ENCODE measurements at places on chromosomes 1 and 21.
A peak's percentile ranks its signal among the peaks of the same experiment; 100 is the strongest.

- DNase-seq: no peak
These were observed 78.6 kb downstream of the POFUT2 start for GRCh38 chr21:45209046-45209445.

DNA sequence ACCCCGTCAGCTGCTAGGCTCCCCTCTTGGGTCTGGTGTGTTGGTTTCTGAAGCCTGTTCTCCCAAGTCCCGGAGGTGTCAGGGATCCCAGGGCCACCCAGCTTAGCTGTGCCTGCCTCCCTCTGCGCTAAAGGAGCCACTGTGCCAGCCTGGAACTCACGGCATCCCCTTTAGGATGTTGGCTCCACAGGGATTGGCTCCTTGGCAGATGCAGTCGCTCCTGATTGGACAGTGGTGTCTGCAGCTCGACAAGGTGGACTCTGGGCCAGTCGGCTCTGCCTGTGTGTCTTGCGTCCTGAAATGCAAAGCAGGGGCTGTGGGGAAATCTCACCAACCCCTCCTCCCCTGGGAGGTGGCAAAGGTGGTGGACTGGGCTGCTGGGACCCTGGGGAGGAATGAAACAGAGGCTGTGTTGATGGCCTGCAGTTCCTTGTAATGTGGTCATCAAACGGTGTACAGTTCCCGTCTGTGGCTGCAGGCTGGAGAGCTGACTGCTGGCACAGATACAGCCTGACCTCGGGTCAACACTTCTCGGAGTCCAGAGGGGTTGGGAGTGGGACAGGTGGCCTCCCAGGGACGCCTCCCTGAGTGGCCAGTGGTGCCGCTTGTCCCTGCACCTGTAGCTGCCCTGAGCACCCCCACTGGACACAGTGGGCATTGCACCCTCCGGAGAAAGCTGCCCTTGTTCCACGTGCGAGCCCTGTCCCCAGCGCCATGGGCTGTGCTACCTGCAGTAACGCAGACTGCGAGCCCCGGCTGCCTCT lies 11.5 kb upstream of the KCNAB2 start:
- no peak for DNase-seq

GRCh38 chr1:73626326-73626725 lies 571.6 kb downstream of the LRRIQ3 start:
- no peak for DNase-seq

DNA sequence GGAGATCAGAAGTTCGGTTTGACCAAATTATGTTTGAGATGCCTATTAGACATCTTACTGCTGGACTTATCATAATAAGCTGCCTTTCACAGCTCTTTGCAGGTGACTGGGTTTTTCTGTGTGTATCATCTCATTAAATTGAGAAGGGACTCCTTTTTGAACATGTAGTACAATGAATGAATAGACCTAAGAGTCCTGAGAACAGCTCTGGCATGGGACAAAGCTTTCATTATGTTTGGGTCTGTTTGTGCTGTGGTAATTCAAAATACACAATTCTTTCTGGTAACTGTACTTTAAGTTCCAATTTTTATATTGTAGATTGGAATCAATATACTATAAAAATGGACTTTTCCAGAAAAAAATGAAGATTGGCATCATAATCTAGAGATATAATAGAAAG lies 312.3 kb downstream of the TM2D1 start:
- no peak for DNase-seq

GRCh38 chr1:55284856-55285255 lies 69.7 kb upstream of the USP24 start:
- DNase-seq: peak; percentile 42

DNA sequence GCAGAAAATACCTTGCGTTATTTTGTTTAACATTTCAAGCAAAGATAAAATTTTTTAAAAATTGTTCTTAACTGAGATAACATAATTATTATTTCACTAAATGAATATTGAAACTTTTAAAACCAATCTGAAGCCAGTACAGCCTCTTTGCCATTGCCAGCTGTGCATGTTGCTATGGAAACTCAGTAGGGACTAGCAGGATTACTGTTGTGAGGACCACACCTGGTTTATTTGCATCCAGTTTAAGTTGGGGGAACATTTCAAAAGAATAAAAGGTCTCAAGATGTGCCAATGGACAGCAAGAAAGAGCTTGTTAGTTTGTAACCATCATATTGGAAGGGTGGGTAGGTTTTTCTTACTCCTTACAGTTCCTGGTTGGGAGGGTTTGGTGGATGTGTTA lies 80.7 kb downstream of the POU2F1 start:
- DNase-seq: no peak

DNA sequence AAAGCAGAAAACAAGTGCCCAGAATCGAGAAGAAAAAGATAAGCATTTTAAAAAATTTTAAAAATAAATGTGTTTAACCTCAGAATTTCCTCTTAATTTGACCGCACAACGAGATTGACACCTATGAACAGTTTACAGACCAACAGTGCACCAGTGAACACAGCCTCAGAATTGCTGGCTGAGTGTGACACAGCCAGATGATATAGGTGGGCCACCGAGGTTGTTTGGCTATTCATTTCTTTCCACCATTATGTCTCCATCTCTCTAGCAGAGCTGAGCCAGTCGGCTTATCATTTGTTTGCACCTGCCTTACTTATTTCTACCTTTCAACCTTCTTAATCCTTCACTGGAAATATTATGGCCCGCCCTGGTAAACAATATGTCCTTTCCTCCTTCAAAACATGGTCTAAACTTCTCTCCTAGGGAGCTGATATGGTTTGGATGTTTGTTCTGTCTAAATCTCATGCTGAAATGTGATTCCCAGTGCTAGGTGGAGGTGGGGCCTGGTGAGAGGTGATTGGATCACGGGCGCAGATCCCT lies 86.1 kb downstream of the DUSP10 start:
- DNase-seq: no peak

DNA sequence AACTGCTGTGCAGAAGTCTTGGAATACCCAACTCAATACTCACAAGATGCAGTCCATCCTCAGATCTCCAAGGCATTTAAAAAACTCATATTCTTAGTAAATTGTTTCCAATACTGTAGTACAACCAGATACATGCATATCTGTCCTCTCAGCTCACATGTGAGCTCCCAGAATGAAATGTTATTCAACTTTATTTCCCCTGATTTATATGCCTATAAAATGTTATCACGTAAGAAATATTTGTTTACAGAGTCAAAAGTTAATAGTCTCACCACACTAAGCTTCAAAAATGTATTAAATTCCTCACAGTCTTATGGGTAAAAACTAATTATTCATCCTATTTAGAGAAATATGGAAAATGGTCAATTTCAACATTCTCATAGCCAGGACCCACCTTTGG lies 56.6 kb downstream of the LTN1 start:
- DNase-seq: no peak

- DNase-seq: no peak
These were observed 230.8 kb upstream of the PKN2 start for GRCh38 chr1:88453295-88453694.

- no peak for DNase-seq
These were observed 506.3 kb downstream of the LMO4 start for GRCh38 chr1:87834941-87835340.

GRCh38 chr1:231714440-231714839 lies 87.8 kb downstream of the DISC1 start:
- DNase-seq: no peak

DNA sequence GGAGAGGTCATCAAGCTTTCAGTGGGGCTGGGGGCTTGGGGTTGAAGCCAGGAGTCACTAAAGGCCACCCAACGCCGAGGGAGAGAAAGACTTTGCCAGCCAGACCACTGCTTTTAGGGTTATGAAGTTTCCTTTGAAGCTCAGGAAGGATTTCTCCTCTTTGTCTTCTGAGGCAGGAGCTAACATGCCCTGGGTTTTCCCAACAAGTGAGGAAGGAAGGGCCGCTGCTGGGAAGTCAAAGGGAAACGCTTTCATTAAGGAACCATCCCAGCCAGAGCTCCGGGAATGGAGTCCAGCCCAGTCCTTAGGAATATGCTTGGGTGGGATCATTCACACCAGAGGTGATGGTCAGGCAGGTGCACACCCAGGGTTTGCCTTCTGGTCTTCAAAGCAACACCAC lies 436.9 kb downstream of the PRDM2 start:
- no peak for DNase-seq

DNA sequence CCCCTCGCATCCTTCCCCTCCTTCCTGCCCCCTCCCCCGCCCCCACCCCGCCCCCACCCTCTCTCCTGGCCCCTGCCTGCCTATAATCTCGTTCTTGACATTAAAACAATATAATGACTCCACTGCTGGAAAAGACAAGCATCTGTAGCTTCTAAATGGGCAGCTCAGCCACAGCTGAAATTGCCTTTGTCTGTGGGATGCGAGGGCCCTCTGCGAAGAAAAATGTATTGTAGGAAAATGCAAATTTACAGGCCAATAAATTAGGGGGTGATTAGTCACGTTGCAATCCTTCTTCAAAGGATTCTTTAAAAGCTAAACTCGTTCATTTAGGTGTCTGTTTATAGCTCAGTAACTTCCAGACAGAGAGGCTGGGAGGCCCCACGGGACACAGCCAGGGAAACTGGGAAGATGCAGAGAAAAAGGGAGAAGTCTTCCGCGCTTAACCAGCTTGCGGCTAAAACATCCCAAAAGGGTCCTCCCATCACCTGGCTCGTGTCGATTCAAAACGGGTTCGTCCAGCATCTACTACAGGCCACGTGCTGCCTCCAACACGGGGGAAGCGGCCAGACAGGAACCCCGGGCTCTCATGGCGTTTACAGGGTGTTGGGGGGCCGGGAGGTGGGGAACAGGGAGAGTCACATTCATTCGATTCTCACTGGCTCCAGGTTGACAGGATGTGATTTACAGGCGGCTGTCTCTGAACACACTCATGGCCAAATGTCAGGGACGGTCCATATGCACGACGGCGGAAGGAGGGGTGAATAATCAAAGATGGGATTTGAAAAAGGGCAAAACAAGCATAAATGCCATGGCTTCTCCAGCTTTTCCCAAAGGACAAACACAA lies 100.5 kb upstream of the ZBTB40 start:
- DNase-seq: no peak
